Psoas muscle (tissue), 8 donors: ENCODE measurements at places on chromosomes 3 and 15. TPM values are rescaled to one million over a fixed set of nuclear protein-coding genes. Genes with fewer than 3 reads are reported as not detected.

- H3K4me3 ChIP-seq: no peak overlapping the region
- H3K27ac ChIP-seq: peak overlapping the region; percentile 98
- no peak for DNase-seq
Measured at GRCh38 chr3:188262913-188263683, 109.1 kb downstream of the LPP start.

DNA sequence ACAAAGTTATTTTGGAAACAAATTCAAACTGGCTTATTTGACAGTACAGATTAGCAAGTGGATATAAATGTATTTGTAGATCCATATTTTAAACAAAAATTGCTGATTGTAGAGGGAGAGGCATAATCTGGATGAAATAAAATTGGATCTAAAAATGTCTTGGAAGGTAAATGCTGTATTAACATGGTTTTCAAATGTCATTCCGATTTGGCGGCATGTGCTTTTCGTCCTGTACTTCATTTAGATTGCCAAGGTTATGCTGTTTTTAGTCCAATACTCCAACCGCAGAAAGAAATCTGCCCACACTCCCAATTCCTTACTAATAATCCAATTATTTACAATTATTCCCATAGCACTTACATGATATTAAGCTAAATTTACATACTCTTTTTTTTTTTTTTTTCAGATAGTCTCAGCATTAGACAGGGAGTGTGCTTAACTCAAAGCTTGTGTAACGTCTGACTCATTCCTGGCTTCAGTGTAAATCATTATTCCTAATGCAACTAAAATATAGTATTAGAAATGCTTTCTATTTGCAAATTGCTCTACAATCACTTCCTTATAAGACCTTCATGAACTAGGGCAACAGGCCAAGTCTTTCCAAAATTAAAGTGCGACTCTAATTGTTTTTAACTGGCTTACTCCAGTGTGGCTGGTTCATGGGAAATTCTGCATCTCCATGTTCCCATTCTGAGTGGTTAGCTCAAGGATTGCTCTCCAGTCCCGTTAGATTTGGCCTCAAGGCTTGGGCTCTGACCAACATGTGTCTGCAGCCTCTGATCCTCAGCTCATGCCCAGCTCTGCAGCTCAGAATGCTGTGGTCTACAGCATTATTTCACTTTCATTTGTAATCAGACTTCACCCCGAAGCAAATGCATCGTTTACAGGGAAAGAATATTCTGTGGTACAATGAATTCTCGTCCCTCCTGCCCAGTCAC lies 103.9 kb downstream of the FBN1 start:
- no peaks in the 10 kb centered on the region for H3K36me3 ChIP-seq
- H3K27ac ChIP-seq: no peak overlapping the region
- no peak for DNase-seq
- no peaks in the 10 kb centered on the region for H3K4me1 ChIP-seq

GRCh38 chr15:101003081-101003480 lies 83.9 kb downstream of the LRRK1 start:
- H3K36me3 ChIP-seq: no peaks in the 10 kb centered on the region
- H3K27ac ChIP-seq: no peak overlapping the region
- H3K4me3 ChIP-seq: no peak overlapping the region
- no peak for DNase-seq
- H3K27me3 ChIP-seq: no peaks in the 10 kb centered on the region

DNA sequence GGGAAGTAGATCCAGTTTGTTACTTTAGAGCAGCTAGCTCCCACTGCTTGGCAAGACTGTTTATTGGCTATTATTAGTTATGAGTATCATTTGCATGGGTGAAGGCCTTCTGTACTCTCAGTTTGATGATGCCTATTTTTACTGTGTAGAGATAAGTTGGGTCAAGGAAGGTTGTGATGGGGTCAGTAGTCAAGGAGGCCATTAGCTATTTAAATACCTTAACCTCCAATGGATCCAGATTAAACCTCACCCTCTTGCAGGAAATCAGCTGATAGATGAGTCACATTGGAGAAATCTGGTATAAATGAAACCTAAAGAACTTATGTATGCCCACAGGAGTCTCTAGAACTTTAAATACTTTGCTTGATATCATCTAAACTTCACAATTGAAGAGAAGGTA lies 45.0 kb downstream of the THBS1 start:
- H3K36me3 ChIP-seq: no peaks in the 10 kb centered on the region
- no peak for DNase-seq
- H3K27me3 ChIP-seq: no peaks in the 10 kb centered on the region
- peak overlapping the region; percentile 75 for H3K27ac ChIP-seq
- H3K4me3 ChIP-seq: no peak overlapping the region

DNA sequence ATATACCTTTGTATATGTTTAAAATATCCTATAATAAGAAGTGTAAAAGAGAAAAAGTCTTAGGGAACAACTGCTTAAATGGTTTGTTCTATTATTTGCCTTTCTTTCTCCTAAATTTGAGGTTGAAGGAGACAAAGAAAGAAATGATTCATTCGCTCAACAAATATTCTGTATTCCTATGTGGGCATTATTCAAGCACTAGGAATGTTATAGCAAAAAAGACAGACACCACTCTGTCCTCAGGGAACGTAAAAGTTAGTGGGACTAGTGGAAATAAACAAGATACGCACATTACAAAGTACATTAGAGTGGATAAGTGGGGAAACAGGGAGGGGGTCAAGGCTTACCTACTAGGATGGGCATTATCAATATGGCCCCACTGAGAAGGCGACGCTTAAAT lies 332.2 kb downstream of the LPP start:
- H3K27ac ChIP-seq: no peak overlapping the region
- H3K4me1 ChIP-seq: peaks cover 16% of the 10 kb centered on the region
- no peak for DNase-seq
- H3K36me3 ChIP-seq: no peaks in the 10 kb centered on the region
- no peaks in the 10 kb centered on the region for H3K27me3 ChIP-seq
- H3K4me3 ChIP-seq: no peak overlapping the region

- no peaks in the 10 kb centered on the region for H3K27me3 ChIP-seq
- H3K36me3 ChIP-seq: no peaks in the 10 kb centered on the region
- H3K4me3 ChIP-seq: no peak overlapping the region
- no peaks in the 10 kb centered on the region for H3K4me1 ChIP-seq
- DNase-seq: no peak
Measured at GRCh38 chr3:61996366-61996765, 377.0 kb downstream of the FEZF2 start.

DNA sequence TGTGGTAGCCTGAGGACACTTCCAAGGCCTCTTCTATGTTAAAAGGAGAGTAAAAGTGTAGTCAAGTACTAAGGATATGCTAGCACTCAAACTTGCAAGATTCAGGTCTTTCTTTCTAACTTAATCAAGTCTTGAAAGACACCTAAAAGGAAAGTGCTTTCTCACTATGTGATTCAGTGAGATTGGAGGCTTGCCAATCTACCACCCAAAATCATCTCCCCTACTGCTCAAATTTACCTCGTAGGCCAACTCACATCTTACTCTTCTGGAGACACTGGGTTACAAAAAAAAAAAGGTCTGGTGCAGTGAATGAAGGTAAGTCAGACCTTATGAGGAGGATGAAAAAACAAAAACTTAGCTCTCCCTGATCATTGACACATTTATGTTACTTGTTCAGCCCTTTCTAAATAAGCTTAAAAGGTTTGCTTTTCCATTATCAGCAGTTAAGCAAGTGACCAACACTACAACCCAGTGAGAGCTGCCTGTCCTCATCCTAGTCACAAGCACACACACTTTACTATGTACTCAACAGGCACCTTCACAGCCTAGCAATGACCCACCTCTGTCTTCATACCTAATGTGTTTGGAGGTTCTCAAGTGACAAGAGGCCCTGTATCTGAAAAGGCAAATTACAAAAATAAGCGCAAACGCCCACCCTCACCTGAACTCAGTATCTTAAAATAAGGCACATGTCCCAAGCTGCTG lies 19.6 kb downstream of the SUMF1 start:
- H3K36me3 ChIP-seq: peaks cover 3% of the 10 kb centered on the region
- H3K27ac ChIP-seq: no peak overlapping the region
- no peak for DNase-seq
- H3K27me3 ChIP-seq: no peaks in the 10 kb centered on the region

- no peak for DNase-seq
- no peaks in the 10 kb centered on the region for H3K36me3 ChIP-seq
- H3K4me1 ChIP-seq: peaks cover 34% of the 10 kb centered on the region
Measured at GRCh38 chr3:186989429-186989828, 59.1 kb downstream of the ST6GAL1 start.

- H3K27ac ChIP-seq: no peak overlapping the region
- no peaks in the 10 kb centered on the region for H3K27me3 ChIP-seq
- no peak overlapping the region for H3K4me3 ChIP-seq
- no peaks in the 10 kb centered on the region for H3K4me1 ChIP-seq
Measured at GRCh38 chr15:54149115-54149531, 170.9 kb downstream of the UNC13C start.

GRCh38 chr3:115862849-115863248 lies 239.5 kb downstream of the GAP43 start:
- H3K36me3 ChIP-seq: no peaks in the 10 kb centered on the region
- no peaks in the 10 kb centered on the region for H3K4me1 ChIP-seq
- DNase-seq: no peak
- H3K4me3 ChIP-seq: no peak overlapping the region
- H3K27ac ChIP-seq: no peak overlapping the region

ZNF280D gene
- 20.8 TPM for total RNA-seq

ATP13A5 gene
- total RNA-seq: not detected

DNA sequence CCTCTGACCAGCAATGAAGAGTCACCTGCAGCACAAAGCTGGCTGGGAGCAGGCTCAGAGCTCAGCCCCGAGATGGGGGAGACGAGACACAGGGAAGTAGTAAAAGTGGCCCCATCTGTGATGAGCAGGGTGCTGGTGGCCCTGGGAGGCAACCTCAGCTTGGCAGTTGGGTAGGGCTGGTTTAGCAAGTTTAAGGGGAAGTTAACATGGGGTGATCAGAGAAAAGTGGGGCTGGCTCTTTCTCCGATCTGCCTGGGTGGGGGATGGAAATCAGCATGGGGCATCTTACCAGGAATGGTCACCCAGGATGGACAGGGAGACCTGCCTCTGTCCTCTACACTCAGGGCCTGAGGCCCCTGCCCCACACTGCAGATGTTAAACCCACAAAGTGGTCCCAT lies 29.9 kb upstream of the SFMBT1 start:
- peaks cover 13% of the 10 kb centered on the region for H3K4me1 ChIP-seq
- H3K27ac ChIP-seq: no peak overlapping the region
- no peak overlapping the region for H3K4me3 ChIP-seq
- no peaks in the 10 kb centered on the region for H3K27me3 ChIP-seq
- H3K36me3 ChIP-seq: no peaks in the 10 kb centered on the region

WDR49 gene
- not detected for total RNA-seq

GRCh38 chr15:65209701-65210643 lies 1.3 kb downstream of the CILP start:
- no peak overlapping the region for H3K27ac ChIP-seq
- H3K4me3 ChIP-seq: peak overlapping the region; percentile 41
- no peaks in the 10 kb centered on the region for H3K36me3 ChIP-seq
- peak; percentile 28 for DNase-seq
- H3K4me1 ChIP-seq: peaks cover 18% of the 10 kb centered on the region

DNA sequence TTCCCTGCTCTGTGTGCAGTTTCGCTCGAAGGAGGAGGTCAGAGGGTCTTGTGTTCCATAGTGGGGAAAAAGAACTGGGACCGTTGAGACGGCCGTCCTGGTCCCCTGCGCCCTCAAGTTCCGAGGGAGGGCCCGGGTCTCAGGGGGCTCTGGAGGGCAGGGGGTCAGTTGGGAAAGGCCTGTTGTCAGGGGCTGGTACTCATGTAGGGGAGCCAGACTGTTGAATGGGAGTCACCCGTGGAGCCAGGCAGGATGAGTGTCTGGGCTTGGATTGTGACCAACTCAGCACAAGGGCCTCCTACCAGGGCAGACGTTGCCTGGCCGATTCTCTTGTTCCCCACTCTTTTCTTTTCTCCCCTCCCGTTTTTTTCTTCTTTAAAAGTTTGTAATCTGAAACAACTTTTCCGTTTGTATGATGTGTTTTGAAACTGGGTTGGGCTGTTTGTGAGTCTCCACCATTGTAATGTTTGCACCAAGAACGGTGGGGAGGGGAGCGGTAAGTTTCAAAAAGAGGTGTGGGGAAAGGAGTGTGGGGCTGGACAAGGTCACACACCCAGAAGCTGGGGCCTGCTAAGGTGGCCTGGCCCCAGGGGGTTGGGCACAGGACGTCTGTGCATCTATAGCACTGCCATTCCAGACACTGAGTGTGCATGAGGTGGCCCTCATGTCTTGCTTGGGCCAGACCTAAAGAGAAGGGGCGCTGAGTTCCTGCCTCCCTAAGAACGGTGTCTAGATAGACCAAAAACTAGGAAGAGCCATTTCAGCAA lies 1.1 kb downstream of the CMTM7 start:
- peak overlapping the region; percentile 83 for H3K4me3 ChIP-seq
- no peaks in the 10 kb centered on the region for H3K4me1 ChIP-seq
- no peaks in the 10 kb centered on the region for H3K27me3 ChIP-seq
- peak; percentile 49 for DNase-seq
- peak overlapping the region; percentile 67 for H3K27ac ChIP-seq

SLC12A1 gene
- not detected for total RNA-seq

DNA sequence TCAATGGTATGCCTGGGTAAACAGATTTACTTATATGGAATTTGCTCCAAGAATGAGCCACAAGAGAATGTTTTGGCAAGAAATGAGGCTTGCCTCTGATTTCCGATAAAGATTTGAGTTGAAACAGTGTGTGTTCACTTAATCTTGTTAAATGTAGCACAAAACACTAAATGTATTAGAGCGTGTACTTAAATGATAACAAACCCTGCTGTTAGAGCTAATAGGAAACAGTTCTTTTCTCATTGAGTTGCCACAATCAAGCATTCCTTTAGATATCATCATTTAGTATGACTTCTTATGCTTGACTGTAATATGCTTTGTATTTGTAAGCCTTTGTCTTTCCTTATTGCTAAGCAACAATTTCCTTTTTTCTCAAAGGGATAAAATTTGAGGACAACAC lies 353.6 kb upstream of the ZNF717 start:
- no peak overlapping the region for H3K27ac ChIP-seq
- H3K4me1 ChIP-seq: no peaks in the 10 kb centered on the region
- H3K27me3 ChIP-seq: no peaks in the 10 kb centered on the region

- no peak overlapping the region for H3K27ac ChIP-seq
- H3K27me3 ChIP-seq: no peaks in the 10 kb centered on the region
- H3K4me3 ChIP-seq: no peak overlapping the region
- no peaks in the 10 kb centered on the region for H3K36me3 ChIP-seq
- no peak for DNase-seq
- H3K4me1 ChIP-seq: peaks cover 51% of the 10 kb centered on the region
Measured at GRCh38 chr15:40058476-40059140, 19.6 kb upstream of the SRP14 start.

GRCh38 chr3:71456156-71456555 lies 127.4 kb downstream of the FOXP1 start:
- no peak overlapping the region for H3K27ac ChIP-seq
- H3K36me3 ChIP-seq: no peaks in the 10 kb centered on the region
- H3K27me3 ChIP-seq: no peaks in the 10 kb centered on the region
- peaks cover 8% of the 10 kb centered on the region for H3K4me1 ChIP-seq

- no peaks in the 10 kb centered on the region for H3K36me3 ChIP-seq
- H3K4me1 ChIP-seq: no peaks in the 10 kb centered on the region
- H3K27ac ChIP-seq: no peak overlapping the region
- no peak for DNase-seq
- no peaks in the 10 kb centered on the region for H3K27me3 ChIP-seq
Measured at GRCh38 chr3:4251412-4251811, 51.8 kb upstream of the SETMAR start.

GRCh38 chr15:26697913-26698312 lies 75.0 kb downstream of the GABRB3 start:
- no peak for DNase-seq
- no peaks in the 10 kb centered on the region for H3K27me3 ChIP-seq
- H3K4me1 ChIP-seq: no peaks in the 10 kb centered on the region
- H3K27ac ChIP-seq: no peak overlapping the region
- no peak overlapping the region for H3K4me3 ChIP-seq

UROC1 gene
- total RNA-seq: 0.08 TPM

- DNase-seq: no peak
- no peak overlapping the region for H3K27ac ChIP-seq
- H3K4me1 ChIP-seq: no peaks in the 10 kb centered on the region
- no peak overlapping the region for H3K4me3 ChIP-seq
- H3K27me3 ChIP-seq: no peaks in the 10 kb centered on the region
Measured at GRCh38 chr3:18410205-18410604, 14.9 kb downstream of the SATB1 start.

DUOX2 gene
- total RNA-seq: 0.73 TPM
